ENCODE measurements at places on chromosomes 1 and 21.

DNA sequence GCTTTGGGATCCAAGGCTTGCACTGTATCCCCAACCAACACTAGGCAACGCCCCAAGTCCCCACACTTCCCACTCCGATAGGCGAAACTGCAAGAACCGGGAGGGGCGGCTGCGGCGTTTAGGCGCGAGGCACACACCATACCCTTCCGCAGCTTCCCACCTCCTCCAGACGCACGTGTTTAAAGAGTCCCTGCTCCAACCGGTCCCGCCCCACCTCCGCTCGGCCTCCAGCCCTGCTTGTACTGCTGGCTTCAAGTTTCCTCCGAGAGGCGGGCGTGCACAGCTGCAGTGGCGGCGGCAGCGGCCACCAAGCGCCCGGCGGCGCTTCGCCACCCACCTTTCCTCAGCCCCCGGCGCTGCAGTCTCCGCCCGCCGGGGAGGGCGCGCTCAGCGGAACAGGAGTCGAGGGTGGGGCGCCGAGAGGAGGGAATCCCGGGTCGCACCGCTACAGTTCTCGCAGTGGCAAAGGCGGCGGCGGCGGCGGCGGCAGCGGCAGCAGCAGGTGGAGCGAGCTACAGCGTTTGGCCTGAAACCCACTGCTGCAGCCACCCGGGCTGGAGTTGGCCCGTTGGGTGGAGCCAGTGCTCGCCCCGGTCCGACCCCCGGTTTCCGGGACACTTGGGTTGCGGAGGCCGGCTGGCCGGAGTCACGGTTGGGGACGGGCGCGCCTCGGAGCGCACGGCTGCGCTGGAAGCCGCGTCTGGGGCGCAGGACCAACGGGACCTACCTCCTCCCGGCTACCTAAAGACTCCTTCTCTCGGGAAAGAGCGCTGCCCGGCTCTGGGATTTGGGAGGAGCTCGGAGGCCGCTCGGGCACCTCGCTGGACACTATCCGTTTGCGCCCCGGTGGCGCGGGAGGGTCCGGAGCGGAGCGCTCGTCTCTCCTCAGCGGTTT lies at the start of gene CNIH3:
Gene CNIH3, plus strand, starts transcription at position 457 of the 895 bp plus-strand sequence. CDS start 858 bp downstream, outside the sequence.
- peak; percentile 38 for DNase-seq

DNA sequence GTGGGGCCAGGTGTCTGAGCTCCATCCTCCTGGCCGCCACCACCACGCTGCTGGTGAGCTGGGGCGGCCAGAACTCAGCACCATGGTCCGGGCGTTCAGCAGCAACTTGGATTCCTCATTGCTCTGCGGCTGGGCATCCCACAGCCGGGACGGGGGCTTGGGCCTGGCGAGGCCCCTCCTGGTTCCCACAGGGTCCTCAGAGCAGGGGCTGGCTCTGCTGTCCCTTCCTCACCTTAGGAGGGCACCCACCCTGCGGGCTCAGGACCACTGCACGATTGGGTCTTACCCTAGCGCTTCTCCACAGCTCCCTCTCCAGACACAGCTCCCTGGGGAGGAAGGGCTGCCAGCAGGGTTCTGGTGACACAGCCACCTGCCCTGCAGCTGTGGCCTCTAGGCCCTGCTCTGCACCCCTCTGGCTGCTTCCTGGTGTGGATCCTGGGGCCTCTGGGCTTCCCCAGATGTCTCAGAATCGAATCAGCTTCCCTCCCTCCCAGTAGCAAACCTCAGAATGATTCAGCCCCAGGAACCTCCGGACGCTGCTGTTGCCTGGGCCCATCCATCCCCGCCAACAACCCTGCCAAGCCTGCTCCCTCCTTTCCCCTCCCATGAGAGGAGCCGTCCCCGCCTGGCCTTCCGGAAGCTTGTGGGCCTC lies 25.0 kb downstream of the CRYAA start:
- no peak for DNase-seq

DNA sequence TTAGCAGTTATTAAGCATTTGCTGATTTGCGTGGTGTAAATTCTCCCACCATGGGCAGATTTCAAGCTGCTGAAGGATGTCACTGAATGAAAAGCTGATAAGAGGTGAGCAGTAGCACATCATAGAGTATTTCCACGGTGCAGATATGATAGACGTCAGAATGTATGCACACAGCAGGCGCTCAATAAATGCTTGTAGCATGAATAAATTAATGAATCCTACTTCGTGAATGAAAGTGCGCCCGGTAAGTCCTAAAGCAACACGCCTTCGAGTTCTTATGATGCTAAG lies 510 bp upstream of the UBIAD1 start:
- no peak for DNase-seq

- DNase-seq = no peak
Measured at GRCh38 chr1:211480941-211481545, 10.9 kb downstream of the RD3 start.

DNA sequence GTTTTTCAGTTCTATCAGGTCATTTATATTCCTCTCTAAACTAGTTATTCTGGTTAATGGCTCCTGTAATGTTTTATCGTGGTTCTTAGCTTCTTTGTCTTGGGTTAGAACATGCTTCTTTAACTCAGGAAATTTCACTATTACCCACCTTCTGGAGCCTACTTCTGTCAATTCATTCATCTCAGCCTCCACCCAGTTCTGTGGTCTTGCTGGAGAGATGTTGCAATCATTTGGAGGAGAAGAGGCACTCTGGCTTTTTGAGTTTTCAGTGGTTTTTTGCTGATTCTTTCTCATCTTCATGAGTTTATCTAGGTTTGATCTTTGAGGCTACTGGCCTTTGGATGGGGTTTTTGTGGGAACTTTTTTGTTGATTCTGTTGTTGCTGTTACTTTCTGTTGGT lies 213.0 kb downstream of the BRINP2 start:
- no peak for DNase-seq

DNA sequence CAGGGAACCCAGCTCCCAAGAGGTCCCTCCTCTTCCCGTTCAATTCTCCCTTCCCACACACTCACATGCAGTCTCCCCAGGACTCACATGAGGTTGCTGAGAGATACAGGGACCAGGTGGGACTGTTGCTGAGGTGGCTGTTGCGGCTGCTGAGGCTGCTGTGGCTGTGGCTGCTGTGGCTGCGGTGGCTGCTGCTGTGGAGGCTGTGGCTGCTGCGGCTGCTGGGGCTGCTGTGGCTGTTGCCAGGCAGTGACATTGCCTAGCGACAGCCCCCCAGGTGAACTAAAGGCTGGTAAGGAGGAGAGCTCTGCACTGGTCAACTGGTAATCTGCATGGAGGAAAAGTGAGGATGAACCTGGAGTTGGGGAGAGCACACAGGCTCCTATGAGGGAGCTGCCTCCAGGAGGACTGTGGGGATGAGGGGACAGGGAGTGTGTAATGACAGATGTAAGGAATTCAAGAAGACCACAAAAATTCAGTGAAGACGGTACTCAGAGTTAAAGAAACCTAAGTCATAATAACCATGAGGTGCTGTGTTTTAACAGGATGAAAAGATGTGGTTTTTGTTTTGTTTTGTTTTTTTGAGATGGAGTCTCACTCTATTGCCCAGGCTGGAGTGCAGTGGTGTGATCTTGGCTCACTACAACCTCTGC lies 31.8 kb downstream of the MEF2D start:
- no peak for DNase-seq

- no peak for DNase-seq
Measured at GRCh38 chr1:201647722-201648065, 108.8 kb downstream of the NAV1 start.

DNA sequence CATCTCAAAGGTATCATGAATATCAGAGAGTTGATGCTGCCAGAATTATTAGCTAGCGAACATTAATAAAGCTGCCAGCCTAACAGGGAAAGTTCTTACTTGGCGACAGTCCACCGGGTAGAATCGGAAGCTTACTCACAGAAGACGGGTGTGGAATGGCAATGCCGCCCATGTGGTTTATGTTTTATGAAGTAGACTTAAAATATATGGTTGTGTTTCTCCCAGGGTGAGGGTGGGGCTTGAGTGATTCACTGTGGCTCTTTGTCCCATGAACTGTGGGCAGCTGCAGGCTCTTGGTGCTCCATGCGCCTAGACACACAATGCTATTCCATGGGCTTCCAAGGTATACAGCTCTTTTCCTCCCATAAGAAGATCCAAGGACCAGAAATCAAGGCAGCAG lies 162.7 kb downstream of the PIGK start:
- DNase-seq = no peak

- DNase-seq = no peak
Measured at GRCh38 chr1:107897438-107898345, 67.3 kb downstream of the VAV3 start.

- DNase-seq = no peak
Measured at GRCh38 chr1:19861034-19861433, 21.2 kb upstream of the OTUD3 start.

- DNase-seq = no peak
Measured at GRCh38 chr1:214427871-214428277, 123.5 kb downstream of the PTPN14 start.

DNA sequence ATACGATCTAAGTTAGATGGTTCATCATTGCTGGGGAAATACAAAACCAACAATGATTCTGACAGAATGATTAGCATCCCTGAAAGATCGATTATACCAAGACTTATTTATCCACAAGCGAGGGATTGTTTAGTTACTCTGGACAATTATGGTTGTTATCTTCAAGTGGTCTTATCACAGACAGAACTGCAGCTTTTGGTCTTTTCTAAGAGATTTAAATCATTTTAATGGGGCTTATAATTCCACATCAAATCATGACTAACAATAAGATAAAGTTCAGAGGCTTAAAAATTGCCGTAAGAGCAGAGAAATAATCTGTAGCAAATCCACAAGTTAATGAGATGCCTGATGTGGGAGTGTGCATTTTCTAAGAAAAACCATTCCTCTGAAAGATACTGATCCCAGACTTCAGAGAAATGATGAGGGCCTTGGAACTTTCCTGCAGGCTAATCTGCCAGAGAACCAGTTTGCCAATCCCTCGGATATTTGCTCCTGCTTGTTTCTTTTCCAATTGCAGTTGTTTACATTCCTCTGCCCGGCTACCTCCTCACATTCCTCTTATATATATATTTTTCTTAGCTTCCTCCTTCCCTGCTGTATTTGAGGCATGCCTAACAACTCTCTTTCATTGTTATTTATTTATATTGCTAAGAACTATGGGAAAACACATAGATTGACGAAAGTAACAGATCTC lies 134.8 kb downstream of the BACH1 start:
- no peak for DNase-seq

DNA sequence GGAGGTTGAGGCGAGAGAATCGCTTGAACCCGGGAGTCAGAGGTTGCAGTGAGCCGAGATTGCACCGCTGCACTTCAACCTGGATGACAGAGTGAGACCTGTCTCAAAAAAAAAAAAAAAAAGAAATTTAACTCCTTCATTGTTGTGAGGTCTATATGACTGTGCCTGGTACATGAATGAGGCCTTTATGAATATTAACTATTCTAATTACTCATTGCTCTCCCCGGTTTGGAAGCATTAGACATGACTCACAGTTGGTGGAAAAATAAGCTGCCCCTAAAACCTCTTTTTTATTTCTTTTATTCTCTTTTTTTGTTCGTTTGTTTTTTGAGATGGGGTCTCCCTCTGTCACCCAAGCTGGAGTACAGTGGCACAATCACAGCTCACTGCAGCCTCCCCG lies 3.3 kb downstream of the NPPB start:
- DNase-seq = no peak

DNA sequence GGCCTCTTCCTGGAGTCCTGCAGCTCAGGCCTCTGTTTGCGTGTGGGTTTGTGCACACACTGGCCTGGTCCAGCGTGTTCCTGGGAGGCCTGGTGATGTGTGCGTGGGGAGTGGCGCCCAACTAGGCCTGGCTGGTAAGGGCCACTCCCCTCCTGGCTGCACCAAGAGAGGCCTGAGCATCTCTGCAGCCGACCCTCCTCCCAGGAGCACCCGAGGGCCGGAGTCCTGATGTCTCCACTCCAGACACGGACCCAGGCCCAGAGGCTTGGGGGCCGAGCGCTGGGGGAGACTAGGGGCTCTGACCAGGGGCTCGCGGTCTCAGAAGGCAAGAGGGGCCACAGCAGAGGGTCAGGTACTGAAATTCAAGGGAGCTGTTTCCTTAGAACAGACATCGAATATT lies 33.3 kb downstream of the MORN1 start:
- DNase-seq = no peak

GRCh38 chr1:199545780-199546179 lies 481.7 kb upstream of the NR5A2 start:
- no peak for DNase-seq

DNA sequence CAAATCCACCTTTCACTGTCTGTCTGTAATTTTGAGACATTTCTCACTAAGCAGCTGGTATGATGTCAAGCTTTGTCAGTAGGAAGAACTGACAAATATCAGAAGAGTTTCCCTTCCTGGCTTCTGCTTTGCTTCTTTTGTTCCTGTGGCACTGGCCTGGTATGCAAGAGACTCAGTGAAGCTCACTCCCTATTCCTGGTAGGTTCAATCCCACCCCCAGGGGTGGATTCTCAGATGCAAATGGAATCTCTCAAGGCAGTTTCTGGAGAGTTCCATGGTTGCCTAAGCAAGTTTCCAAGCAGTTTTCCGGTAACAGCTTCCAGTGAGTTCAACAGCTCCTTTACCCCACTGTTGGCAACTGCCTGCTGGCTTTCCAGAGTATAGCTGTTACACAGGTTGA lies 683.4 kb downstream of the PTPRC start:
- no peak for DNase-seq

- DNase-seq = no peak
Measured at GRCh38 chr21:43575473-43575844, 83.8 kb downstream of the HSF2BP start.

- DNase-seq = peak; percentile 66
Measured at GRCh38 chr1:8822373-8823294, 5.2 kb upstream of the RERE start.

GRCh38 chr1:22376546-22376945 lies 75.1 kb upstream of the ZBTB40 start:
- no peak for DNase-seq

- no peak for DNase-seq
Measured at GRCh38 chr21:41048623-41049022, 119.3 kb upstream of the BACE2 start.

- DNase-seq = peak; percentile 85
Measured at GRCh38 chr1:74689621-74690363, 16.2 kb upstream of the ERICH3 start.

DNA sequence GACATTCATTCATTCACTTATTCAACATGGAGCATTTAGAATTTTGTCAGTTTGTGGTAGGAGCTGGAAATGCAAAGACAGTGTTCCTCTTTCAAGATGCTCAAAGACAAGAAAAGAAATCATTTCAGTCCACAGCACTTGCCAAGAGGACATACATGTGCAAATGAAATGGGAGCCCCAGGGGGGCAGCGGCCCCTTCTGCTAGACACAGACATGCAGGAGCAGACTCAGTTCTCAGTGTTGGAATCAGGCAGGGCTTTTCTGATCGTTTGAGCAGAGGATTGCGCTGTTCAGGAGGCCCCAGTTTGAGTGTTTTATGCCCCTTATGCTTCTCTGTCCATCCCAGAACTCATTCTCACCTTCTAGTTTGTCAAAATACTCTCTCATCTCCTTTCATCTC lies 35.6 kb upstream of the VASH2 start:
- DNase-seq = no peak
